DMS 273 treated with DMSO at 0.1 percent for 48 hours (cell line): ENCODE measurements at places on chromosomes 13 and 19.

DNA sequence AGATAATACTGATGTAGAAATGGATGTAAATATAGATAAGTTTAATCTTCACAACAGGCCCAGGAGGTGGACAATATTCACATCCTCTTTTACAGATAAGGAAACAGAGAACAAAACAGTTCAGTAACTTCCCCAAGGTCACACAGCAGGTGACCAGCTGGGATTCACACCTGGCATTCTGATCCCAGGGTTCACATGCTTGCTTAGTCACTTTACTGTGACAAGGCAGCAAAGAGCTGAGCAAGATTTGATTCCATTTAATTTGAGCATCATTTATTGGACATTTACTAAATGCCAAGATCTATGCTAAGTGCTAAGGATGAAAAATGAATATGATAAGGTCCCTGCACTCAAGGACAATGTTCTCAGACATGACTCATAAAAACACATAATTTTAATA, 94.1 kb upstream of the STARD13 start:
- no peak for DNase-seq

GRCh38 chr13:84684048-84684662, 801.9 kb upstream of the SLITRK1 start:
- no peak for DNase-seq

GRCh38 chr13:110067355-110068175, 239.4 kb downstream of the COL4A1 start:
- DNase-seq, result no peak

DNA sequence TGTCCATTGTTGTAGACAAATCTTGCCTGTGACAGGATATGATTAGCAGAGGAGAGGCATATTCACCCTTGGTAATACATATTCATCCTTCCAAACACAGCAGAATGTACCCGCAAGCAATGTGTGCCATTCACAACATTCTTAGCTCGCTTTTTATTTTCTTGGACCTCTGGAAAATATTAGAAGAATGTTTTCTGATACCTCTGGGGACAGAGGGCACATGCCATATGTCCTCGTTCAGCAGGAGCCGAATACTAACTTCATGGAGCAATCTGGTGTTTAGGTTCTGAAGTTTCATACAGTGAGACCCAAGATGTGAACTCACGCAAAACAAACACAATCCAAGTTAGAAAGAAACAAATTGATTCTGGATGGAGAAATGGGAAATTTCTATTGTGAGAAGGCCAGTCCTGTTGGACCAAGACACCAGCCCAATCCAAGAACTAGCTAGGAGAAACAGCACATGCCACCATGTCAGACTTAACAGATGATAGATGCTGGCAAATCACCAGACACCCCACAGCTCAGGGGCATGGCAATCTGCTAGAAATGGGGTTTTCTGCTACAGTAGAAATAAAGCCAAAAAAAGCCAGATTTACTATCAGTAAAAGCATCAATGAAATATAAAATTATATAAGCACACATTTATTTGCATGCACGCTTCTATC, 297.4 kb downstream of the DCLK1 start:
- peak; percentile 58 for DNase-seq

- no peak for DNase-seq
Measured at GRCh38 chr19:20470345-20471135, 95.0 kb downstream of the ZNF737 start.
